Stimulated activated CD4-positive, alpha-beta T cell treated with anti-CD3 and anti-CD28 coated beads, Interleukin-4, amount 100 ng/mL, for 48 hours (primary cell): ENCODE measurements at places on chromosomes 2 and 18.

- DNase-seq: no peak
Observed at GRCh38 chr2:88188748-88189147, 18.6 kb downstream of the THNSL2 start.

GRCh38 chr2:36951574-36951973 lies 14.8 kb downstream of the STRN start:
- DNase-seq: no peak

DNA sequence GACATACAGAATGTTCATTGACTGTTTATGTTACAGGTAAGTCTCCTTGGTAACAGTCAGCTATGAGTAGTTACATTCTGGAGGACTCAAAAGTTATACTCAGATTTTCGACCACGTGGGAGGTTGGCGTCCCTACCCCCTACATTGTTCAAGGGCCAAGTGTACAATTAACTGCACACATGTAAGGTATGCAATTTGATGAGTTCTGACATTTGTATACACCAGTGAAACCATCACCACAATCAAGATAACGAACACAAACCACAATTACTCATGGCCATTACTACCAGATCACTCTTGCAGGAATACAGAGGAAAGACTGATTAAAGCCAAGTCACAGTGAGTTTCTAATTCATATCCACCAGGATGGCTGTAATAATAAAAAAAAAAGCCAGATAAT lies 39.6 kb upstream of the LDLRAD4 start:
- peak; percentile 14 for DNase-seq

DNA sequence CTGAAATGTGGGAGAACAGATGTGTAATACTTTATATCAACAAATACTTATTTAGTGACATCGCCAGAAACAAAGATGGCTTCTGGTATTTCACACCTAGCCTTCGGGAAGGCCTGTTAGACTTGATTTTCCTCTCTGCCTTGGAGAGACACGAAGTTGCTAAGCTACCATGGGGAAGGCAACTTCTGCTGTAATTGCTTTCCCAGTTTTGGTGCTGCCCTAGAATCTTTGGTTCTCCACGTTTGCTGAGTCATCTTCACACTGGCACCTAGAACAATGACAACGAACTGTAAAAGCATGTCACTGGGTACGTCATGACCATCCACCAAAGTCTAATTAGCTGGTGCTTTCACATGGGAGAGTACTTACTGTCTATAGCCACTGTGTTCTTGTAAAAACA lies 58.7 kb upstream of the ACTR3 start:
- no peak for DNase-seq
